ENCODE measurements at places on chromosomes 16 and 17.

GRCh38 chr17:2710071-2710802 lies 1.3 kb downstream of the CLUH start:
- no peak for DNase-seq

DNA sequence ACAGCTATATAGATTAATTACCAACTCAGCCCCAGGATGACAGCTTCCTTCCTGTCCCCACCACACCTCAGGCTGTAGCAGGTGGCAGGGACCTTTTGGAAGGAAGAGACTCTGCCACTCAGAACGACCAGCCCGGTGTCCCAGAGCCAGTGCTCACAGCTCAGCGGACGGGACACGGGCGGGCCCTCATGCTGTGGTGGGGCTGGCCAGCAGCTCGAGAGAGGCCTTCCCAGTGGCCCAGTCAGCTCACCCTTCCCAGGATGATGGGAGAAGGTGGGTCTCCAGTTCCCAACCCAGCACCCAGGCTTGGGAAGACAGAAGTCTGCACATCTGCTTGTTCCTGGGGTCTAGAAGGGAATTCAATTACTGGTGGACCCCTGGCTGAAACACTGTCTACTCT lies 10.5 kb downstream of the NUDT16L1 start:
- DNase-seq, result no peak

GRCh38 chr17:59601130-59601529 lies 18.6 kb upstream of the CLTC start:
- DNase-seq, result peak; percentile 22

DNA sequence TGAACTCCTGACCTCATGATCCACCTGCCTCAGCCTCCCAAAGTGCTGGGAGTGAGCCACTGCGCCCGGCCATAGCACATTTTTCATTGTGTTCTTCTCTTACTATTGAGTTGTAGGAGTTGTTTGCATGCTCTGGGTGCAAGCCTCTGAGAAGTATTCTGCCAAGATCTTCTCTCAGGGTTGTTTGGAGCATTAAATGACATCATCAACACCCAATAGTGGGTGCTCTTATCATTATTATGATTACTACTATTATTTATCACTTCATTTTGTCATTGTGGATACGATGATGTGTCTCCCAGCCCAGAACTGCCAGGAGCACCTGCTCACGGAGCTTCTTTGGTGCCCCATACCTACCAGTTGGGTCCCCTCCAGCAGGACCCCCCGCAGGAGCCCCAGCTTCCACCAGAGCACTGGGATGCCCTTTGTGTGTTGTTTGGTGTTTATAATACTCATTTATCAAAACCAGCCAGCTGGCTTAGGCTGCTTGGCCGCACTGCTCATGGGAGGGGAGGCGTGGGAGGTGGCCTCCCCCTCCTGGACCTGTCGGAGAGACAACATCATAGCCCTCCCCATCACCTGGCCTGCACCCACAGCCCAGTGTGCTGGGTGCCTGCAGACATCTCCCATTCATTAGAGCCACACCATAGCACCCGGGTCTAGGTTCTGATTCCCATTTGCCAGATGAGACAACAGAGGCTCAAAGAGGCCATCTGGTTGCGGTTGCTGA lies 12.9 kb upstream of the MAP2K3 start:
- no peak for DNase-seq

DNA sequence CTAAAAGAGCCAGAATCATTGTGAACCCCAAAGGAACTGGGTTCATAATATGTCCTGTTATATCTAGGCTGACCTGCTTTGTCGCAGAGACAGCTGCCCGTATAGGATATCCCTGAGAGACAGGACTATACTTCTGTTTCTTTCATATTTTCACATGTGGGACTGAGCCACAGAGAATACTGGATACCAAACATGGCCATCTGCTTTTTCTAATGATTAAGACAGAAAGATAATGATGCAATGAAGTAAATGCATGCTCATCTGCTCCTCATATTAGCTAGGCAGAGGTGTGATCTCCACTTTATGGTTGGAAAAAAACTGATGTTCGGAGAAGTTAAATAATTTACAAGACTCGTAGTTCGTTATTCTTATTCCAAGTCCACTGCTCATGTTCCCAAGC lies 160.4 kb downstream of the AATF start:
- no peak for DNase-seq

GRCh38 chr17:63517825-63518534 lies 5.2 kb upstream of the KCNH6 start:
- DNase-seq, result no peak

- DNase-seq, result no peak
Observed at GRCh38 chr16:30741461-30741914, 6.7 kb upstream of the PHKG2 start.

DNA sequence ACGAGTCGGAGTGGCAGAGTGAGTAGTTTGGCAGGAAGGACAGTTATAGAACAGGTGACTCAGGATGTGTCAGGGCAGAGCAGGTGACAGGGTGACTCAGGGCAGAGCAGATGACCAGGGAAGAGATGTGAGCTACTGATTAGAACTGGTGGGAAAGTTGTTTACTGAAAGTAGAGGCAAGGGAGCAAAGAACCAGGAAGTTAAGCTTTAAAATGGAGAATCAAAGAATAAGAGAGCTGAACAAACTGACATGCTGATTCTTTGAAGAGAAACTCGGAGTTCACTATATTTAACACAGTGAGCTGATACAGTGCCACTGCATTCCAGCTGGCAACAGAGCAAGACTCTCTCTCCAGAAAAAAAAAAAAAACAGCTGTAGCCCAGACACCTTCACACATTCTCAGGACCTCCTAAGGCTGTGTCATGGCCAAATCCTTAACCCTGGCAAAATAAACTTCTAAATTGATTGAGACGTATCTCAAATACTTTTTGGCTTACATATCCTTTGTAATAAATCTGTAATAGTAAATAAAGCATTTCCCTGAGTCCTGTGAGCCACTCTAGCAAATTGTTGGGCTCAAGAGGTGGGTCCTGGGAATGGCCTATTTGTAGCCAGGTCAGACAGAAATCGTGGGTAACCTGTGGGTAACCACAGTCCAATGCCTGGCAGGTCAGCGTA lies 12.3 kb upstream of the UBE2I start:
- peak; percentile 57 for DNase-seq

GRCh38 chr17:34259146-34259545 lies 4.1 kb downstream of the CCL2 start:
- no peak for DNase-seq

- no peak for DNase-seq
Observed at GRCh38 chr16:64858076-64858475, 263.8 kb downstream of the CDH11 start.

GRCh38 chr17:79035686-79036085 lies 11.7 kb downstream of the C1QTNF1 start:
- no peak for DNase-seq

- DNase-seq, result no peak
Observed at GRCh38 chr17:13874817-13875216, 194.5 kb upstream of the COX10 start.

GRCh38 chr16:4081521-4082021 lies 34.7 kb downstream of the ADCY9 start:
- DNase-seq, result peak; percentile 51

DNA sequence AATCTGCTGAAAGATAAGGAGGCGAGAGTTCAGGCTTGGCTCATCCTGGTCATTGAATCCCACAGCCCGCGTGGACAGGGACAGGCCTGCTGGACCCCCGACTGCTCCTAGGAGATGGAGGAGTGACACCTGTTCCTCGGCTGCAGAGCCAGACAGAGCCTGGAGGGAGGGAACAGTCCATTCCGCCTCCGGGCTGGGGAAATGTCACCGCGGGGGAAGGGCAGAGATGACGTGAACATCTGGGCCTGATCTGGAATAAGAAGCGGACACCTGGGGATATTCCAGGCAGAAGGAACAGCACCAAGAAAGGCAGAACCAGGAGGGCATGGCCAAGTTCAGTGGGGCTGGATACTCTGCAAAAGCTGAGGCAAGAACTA lies 1.5 kb downstream of the ZNF747 start:
- no peak for DNase-seq

DNA sequence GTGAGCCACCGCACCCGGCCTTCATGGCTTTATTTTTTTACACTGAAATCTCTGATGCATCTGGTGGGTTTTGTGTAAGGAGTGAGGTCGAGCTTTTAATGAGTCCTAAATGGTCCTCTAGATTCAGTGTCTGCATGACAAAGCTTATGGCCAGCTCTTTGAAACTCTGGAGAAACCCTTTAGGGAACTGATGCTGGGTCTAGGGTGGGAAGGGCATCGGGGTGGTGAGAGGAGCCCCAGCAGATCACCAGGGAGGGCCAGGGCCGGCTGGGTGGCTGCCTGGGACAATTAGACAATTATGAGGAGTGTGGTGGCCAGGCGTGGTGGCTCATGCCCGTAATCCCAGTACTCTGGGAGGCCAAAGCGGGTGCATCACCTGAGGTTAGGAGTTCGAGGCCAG lies 93.9 kb downstream of the SEC14L1 start:
- DNase-seq, result no peak

DNA sequence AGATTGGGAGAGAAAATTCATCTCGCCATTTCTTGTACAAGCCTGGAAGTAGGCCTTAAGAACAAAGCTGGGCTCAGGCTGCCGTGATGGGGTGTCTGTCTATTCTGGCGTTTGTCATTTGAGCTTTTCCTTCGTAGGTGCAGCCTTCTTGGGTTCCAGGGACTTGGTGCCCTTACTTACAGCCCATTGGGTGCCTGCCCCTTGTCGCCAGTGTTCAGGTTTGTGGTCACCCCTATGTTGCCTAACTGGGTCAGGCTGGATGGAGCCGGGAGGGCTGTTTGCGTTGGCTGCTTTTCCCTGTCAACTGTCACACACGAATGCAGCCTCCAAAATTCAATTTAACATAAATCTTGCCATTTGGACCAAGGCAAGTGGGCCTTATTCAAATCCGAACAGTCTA lies 23.7 kb upstream of the MED9 start:
- DNase-seq, result no peak

DNA sequence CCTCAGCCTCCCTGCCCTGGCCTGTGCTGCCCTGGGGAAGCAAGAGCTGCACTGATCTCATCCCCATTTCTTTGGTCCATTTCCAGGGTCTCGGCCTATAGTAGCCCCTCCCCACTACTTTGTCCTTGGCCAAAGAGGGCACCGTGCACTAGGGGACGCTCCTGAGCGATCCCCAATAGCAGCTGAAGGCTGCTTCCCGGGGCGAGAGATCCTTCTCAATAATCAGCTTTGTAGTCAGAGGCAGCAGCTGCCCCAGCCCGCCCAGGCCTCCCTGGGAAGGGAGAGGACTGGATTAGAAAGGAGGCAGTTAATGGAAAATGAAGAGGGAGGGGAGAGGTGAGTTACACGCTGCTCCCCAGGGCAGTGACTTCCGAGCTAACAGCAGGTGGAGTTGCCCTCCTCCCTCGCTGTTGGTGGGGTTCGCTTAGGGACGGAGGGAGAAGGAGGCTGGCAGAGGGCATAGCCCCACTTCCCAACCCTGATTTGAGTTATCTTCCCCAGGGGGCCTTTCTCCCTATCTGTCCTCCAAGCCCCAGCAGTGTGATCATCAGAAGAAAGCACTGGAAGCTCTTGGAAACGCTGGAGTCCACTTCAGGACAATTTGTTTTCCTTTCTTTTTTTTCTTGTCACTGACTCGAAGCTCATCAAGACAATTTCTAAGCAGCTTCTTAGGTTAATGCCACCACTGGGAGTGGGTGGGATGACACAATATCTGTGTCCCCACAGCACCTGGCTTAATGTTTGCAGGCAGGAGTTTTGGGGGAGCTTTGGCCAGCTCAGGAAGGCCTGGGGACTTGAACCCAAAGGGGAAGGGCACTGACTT lies 2.6 kb downstream of the MXRA7 start:
- DNase-seq, result no peak

GRCh38 chr17:64573214-64573613 lies 66.4 kb downstream of the CEP95 start:
- DNase-seq, result no peak

- DNase-seq, result no peak
Observed at GRCh38 chr16:81608523-81609209, 164.1 kb downstream of the CMIP start.

GRCh38 chr17:43020789-43021740 lies 1.1 kb downstream of the VAT1 start:
- DNase-seq, result no peak

DNA sequence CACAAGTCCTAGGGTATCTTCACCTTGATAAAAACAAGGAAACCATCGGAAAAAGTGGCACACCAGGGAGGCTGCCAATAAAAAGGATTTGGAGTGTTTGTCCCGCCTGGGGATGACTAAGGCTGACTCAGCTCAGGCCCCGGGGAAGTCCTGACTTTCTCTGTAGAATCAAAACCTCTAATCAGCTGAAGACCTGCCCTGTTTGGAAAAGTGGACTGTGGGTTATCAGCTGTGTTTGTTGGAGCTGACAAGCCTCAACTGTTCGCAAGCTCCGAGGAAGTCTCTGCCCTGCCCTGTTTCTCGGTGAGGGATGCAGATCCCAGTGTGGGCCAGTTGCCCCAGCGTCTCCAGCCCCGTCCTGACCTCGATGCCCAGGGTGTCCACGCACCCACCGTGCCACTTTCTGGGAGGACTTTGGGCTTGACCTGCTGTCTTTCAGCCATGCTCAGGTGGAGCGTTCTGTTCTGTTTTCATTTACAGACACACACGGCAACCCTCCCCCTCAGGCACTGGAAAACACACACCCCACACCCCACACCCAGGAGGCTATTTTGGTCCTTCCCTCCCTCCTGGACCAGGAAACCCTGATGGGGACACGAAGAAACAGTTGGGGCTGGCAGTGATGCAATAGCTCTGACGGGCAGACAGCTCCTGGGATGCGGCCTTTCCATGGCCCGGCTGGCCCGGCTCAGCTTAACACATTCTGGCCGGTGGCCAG lies 27.6 kb upstream of the PITPNA start:
- no peak for DNase-seq

GRCh38 chr16:3020247-3020603 lies at the start of gene TNFRSF12A:
Gene TNFRSF12A, plus strand, starts transcription at chr16:3020368. Its CDS starts 30 bp downstream, at chr16:3020398.
- DNase-seq, result peak; percentile 66

GRCh38 chr16:16143038-16143763 lies 80.1 kb downstream of the ABCC6 start:
- no peak for DNase-seq

DNA sequence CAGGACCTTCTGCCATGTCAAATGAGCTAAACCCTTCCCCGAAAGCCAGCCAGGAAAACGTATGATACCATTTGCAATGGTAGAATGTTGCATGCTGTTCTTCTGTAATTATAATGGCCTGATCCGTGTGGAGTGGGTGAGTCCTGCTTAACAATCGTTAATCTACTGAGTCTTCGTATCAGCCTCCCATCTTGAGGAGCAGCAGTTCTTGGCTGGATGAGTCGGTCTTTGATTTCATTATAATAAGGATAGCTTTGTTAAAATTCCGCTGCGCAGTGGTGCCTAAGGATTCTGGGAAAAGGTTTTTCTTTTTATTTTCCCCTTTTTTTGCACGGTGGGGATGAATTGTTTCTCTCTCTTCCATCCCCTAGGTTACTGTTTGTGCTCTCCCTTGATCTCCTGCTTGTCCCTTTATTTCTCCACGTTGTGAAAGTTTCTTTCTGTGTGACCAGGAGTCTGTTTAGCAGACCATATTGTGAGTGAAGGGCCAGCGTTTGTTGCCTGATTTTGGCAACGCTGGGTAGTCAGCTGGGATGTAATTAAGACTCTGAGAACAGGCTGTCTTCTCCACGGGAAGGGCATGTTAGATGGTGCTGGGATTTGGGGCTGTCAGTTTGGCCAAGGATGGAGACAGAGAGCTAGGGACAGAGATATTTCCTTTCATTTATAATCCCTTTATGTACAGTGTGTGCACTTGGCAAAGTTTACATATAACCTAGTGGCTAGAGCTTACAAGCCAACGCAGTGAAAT lies 263.0 kb downstream of the FTO start:
- DNase-seq, result no peak
